ENCODE measurements at places on chromosomes 4 and X. TPM values are rescaled to one million over a fixed set of nuclear protein-coding genes. Genes with fewer than 3 reads are reported as not detected.

DNA sequence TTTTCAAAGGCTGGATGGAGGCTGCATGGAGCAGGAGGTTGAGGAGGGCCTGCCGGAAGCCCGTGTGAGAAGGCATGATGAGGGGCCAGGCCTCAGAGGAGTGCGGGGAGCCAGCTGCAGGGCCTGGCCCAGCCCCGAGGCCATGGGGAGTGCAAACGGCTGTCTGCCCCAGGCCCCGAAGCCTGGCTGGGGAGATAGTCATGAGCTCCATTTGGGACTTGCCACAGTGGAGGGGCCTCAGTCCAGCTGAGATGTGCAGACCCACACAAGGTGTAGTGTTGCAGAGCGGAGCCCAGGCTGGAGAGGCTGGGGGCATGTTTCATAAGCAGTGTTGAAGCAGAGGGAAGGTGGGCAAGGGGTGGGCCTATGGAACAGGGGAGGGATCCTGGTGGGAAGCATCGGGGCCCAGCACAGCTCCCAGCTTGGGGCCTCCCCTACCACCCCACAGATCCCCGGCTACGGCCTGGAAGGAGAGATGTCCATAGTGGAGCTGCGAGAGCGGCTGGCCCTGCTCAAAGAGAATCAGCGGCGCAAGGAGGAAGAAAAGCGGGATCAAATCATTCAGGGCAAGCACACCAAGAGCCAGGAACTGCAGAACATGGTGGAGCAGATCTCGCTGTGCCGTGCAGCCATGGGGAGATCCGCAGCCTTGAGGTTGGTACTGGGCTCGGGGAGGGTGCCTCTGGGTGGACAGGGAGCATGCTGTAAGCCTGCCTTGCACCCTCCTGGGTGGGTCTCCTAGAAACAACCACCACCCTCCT lies 9.1 kb upstream of the RNF4 start:
- no peak for DNase-seq

SERTM2 gene
- 0.20 TPM for total RNA-seq

DNA sequence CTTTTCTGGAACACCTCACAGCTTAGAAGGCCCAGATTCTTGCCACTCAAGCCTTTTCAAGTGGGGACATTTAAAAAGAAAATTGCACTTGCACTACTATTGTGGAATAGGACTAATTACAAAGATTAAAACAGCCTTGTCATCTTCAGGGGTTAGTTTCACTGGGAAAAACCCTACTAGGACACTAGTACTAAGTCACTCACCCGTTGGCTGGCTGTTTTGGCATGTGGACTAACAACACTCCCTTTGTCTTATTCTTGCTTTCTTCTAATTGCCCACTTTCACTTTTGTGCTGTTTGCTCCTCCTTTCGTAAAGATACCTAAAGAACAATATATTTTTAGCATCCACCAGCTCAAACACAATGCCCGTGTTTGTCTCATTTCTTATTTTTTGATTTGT lies 200.9 kb upstream of the MID1 start:
- no peak for DNase-seq

NSUN7 gene
- total RNA-seq: 8.6 TPM

BST1 gene
- 11.9 TPM for total RNA-seq

- DNase-seq: no peak
Measured at GRCh38 chr4:145347684-145348083, 134.0 kb upstream of the SMAD1 start.

GRCh38 chr4:121408-122084 lies 2.8 kb upstream of the ZNF718 start:
- no peak for DNase-seq

- no peak for DNase-seq
Measured at GRCh38 chr4:120526033-120526432, 396.5 kb downstream of the PRDM5 start.

GRCh38 chr4:66182636-66183035 lies 512.3 kb upstream of the EPHA5 start:
- no peak for DNase-seq

DNA sequence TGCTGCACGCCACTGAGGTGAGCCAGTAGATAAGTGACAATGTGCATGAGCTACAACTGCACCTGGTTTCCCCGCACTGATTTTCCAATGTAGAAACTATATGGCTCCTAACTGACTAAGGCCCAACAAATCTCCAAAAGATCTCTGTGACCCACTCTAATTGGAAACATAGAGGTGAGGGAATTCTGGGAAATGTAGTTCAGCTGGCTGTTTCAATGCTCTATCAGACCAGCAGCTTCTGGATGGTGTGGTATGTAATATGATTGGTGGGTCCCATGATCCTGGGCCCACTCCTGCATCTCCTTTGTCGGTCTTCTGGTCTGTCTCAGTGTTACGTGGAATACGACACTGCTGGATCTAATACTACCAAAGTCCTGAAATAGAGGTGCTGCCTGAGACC lies 18.6 kb downstream of the CCDC160 start:
- DNase-seq: no peak

FGFBP1 gene
- 82.8 TPM for total RNA-seq

All from left colon (tissue), 2 donors.